ENCODE measurements at places on chromosomes 1 and 21.

DNA sequence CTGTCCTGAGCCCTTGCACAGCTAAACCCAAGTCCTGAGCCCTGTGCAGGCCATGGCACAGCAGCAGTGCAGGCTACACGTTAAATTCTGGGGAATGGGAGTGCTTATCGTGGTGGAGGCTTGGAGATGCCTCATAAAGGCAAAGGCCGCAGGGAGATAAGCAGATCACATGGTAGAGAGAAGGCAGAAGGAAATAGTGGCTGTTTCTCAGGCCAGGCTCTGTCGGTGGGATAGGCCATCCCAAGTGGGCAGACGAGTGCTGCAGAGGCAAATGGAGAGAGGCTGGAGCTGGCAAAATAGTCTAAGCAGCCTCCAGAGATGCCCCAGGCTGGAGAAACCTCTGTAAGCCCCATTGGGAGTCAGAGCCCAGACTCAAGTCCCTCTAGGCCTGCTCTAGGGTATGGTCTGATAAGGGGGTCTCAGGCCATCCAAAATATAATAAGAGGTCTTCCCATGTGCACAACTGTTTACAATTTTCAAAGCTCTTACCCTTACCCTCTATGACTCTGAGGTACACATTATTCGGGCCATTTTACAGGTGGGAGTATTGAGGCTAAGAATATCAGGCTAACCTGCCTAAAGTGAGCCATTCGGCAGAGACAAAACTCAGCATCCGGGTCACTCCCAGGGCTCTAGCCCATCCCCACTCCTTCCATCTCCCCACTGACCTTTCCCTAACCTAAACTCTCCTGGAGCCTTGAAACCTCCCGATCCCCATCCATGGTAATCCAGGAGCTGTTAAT, 79.6 kb downstream of the NKAIN1 start:
- no peak for DNase-seq

DNA sequence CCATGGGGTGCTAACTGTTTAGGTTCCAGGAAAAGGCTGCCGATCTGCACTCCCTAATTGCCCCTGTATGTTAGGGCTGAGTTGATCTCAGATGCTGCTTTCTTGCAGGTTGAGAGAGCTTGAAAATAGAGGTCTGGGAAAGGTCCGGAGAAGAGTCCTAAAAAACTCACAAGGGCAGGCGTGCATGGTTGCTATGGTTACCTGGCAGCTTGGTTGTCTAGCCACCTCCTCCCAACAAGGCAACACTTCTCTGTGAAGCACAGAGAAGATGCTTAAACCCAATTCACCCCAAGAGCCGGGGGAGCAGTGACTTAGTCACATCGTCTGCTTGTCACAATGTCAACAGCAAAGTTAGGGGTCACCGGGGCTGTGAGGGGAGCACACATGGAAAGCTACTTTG, 31.0 kb upstream of the LRRC52 start:
- no peak for DNase-seq

DNA sequence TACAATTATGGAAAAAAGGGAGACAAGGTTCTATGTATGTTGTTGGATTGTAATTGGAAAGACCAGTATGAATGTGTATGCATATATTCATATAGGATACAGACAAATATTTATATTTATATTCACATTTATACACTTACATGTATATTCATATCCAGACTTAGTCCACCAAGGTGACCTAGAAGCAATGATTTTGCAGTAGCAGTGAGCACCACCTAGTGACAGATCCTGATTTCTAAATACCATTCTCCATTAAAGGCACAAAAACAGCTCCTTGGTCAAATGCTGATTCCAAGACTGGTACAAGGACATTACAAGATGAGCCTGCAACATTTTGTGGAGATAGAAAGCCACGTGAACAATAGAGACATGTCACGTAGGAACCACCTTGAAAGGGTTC, 153.4 kb downstream of the SDCCAG8 start:
- DNase-seq = no peak

DNA sequence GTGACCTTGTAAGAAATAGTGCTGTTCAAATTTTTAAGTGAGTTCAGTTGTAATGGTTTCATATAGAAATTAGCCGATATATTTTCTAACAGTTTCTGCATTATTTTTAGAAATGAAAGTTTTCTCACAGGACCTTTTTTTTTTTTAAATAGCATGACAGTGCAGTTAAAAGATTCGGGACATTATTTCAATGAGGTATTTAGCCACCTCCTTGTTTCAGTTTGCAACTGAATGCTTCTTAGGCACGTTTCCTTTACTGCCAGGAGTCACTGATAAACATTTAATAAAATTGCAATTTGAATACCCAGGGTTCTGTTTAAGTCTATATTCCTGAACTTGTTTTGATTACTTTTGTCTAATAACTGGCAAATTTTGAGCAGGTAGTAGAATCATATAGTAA, 304.7 kb downstream of the TM2D1 start:
- no peak for DNase-seq

DNA sequence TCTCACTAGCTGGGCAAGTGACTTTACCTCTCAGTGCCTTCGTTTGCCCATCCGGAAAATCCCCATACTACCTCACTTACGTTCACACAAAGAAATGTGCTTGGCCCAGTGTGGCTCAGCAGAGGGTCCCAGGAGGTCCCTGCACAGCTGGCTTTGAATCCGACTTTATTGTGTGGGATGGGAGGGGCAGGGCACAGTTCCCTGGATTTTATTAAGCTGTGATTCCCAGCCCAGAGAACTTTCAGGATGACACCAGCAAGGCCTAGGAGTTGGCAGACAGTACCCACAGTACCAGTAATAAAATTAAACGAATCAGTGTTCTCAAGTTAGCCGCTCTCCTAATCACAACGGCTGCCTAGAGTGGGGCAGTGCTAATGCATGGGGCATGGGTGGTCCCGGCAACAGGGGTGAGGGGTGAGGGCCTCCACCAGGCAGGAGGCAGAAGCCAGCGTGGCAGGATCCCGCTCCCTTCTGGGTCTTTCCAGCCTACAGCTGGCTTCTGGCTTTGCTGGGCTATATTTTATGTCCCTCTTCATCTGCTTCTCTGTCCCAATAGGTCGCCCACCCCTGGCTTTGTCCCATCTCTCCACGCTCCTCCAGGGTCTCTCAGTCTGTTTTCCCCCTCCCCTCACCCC, 74.9 kb downstream of the VWA5B1 start:
- no peak for DNase-seq

DNA sequence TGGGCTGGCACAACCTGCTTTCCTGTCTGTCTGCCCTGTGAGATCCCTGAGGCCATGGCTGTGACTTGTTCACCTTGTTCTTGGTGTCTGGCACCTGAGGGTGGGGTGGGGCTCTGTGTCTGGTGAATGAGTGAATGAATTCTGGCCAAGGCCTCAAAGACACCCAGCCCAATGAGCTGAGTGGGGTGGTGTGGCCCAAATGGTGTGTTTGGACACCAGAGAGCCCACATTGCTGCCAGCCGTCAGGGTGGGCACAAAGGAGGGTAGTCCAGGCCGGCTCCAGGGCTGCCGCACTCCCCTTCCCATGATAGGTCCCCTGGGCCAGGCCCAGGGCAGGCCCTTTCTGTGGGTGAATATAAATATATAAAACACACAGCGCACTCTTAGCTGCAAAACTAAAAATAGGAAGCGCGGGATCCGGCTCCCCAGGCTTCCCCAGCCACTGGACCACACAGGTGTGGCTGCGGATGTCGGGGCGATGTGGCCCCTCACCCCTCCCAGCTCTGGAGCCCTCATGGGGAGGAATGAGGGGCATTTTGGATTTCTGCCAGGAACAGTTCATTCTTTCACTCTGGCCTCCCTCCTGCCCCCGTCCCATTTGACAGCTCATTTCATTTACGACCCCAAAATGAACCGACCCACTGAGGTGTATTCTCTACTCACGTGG, 33.3 kb downstream of the RUNX3 start:
- no peak for DNase-seq

Measured in hematopoietic multipotent progenitor cell treated with erythropoietin and hydrocortisone succinate and interleukin-3 and kit ligand, for 17 days (in vitro differentiated cells).